Progenitor cell of endocrine pancreas (in vitro differentiated cells): ENCODE measurements at places on chromosomes 12 and 14. TPM values are rescaled to one million over a fixed set of nuclear protein-coding genes. Genes with fewer than 3 reads are reported as not detected.
A peak's percentile ranks its signal among the peaks of the same experiment; 100 is the strongest.

Gene SIX6
- total RNA-seq, result not detected in 2 replicates

DNA sequence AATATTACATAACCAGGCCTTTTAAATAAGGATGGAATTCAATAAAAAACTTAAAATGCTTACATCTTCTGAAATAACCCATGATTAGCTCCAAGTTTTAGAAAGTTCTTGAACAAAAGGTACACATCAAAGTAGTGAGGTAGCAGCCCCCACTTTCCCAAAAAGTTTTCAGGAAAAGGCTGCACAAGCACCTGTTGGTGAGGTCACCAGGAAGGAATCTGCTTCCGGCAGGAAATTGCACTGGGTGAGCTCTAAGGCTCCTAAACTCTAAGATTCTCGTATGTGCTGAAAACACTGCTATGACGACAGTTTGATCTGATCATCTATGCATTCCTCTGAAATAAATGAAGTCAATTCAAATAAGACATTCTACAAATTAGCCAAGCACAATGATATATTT is 34.3 kb upstream of the TTC7B start:
- no peak for DNase-seq

GRCh38 chr12:5571115-5571514 is 139.2 kb downstream of the NTF3 start:
- DNase-seq, result no peak

DNA sequence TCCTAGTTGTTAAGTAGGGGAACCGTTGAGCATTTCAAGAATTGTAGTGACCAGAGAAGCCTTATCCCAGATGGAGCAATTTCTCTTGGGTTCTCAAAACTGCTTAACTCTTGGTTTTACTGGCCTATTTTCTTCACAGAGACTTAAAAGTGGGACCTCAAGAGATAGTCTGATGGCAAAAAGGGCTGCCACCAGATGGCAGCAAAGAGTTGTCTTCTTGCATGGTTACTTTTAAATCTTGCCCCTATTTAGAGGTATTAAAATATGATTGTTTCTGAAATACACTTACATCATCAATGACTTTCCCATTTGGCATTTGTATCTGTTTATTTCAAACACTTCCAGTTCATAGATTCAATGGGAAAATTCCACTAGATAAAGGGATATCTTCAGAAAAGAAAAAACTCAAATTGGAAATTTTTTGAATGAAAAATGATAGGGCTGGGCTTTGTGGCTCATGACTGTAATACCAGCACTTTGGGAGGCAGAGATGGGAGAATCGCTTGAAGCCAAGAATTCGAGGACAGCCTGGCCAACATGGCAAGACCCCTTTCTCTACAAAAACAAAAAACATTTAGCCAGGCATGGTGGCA is 69.9 kb upstream of the CNTN1 start:
- peak; percentile 25 for DNase-seq

GRCh38 chr12:5648692-5649359 is 216.9 kb downstream of the NTF3 start:
- DNase-seq, result peak; percentile 43

Gene MAP1LC3B2
- 0.84 and 0.86 TPM in 2 replicates for total RNA-seq

Gene KIF5A
- 2.5 and 2.8 TPM in 2 replicates for total RNA-seq

- DNase-seq, result no peak
Observed at GRCh38 chr14:75188520-75189268, 12.3 kb upstream of the TMED10 start.

DNA sequence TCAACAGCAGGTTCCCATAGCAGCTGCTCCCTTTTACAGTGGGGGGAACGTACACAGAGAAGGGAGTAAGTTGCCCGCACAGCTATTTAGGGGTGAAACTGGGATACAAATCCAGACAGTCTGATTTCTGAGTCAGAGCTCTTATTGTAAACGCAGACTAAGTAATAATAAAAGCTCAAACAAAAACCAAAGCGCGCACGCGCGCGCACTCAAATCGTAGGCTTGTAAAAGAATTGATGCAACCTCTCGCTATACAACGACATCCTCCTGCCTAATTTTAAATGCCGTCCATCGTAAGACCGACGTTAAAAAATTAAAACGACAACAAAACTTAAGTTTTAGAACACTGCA is 747 bp upstream of the DACT1 start:
- no peak for DNase-seq

Gene ADGRD1
- 4.0 and 6.6 TPM in 2 replicates for total RNA-seq
